ENCODE measurements at places on chromosomes 16 and 17.

GRCh38 chr17:16991349-16992009 lies 19.6 kb upstream of the TNFRSF13B start:
- peak; percentile 78 for DNase-seq

DNA sequence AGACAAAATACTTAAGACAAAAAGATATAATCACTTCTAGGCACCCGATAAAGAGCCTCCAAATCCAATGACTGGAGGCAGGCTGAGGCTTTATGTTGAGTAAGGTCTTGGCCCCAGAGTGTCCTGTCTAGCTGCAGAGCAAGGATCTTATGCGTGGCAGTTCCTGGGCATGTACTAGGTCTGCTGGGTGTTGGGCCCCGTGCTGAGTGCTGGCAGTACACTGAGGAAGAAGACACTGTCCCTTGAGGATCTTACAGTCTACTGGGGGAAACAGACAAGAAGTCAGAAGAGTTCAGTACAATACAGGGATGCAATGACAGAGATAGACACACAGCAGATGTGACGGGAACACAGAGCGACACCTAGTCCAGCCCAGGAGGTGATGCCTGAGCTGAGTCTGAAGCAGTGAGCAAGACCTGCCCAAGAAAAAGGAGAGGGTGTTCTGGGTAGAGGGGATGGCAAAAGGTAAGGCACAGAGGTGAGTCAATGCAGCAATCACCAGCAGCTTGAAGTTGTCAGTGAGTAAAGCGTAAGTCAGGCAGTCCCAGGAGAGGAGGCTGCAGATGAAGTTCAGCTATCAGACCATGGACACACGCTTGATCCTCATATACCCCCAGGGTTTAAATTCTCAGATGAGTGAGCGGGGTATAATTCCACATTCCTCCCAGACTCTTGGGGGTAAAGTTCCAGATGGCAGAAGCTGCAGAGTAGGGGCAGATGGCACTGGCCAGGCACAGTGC lies 18.1 kb downstream of the MAP3K14 start:
- DNase-seq: no peak

GRCh38 chr17:16924696-16925440 lies 47.0 kb downstream of the TNFRSF13B start:
- no peak for DNase-seq

DNA sequence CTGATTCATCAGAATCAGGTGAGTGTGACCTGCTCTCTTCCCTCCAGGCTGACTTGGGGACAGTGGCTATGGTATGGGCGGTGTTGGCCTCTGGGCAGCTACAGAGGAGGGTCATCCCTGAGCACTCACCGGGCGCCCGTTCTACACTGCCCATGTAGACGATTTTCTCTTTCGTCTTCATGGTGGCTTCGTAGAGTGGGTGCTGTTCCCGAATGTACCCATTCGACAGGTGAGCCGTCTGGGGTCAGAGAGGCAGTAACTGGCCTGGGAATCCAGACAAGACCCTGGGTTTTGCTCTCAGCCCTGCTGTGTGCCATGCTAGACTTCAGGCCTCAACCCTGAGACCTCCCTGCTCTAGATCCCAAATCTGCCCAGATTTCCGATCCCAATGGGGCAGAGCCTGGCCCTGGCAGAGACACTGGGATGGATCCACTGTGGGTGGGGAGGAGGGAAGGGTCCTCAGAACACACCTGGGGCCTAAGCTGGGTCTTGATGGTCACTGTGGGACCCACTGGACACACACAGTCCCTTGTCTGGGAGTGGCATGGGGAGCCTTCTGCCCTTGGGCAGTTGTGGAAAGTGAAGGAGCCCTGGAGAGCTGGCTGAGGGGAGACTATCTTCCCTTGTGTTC lies 13.2 kb downstream of the USP6 start:
- DNase-seq: no peak

- DNase-seq: no peak
These were observed 10.4 kb downstream of the SLC6A4 start for GRCh38 chr17:30225112-30225511.

GRCh38 chr17:56310782-56311181 lies 157.5 kb downstream of the ANKFN1 start:
- no peak for DNase-seq

- DNase-seq: no peak
These were observed 22.5 kb downstream of the RAB11FIP4 start for GRCh38 chr17:31413874-31414549.

- peak; percentile 38 for DNase-seq
These were observed 874 bp downstream of the CMTM3 start for GRCh38 chr16:66605177-66605978.

- no peak for DNase-seq
These were observed 14.9 kb downstream of the CEP112 start for GRCh38 chr17:66177048-66177447.

- no peak for DNase-seq
These were observed 6.2 kb downstream of the ATP6V0D1 start for GRCh38 chr16:67474551-67475455.

DNA sequence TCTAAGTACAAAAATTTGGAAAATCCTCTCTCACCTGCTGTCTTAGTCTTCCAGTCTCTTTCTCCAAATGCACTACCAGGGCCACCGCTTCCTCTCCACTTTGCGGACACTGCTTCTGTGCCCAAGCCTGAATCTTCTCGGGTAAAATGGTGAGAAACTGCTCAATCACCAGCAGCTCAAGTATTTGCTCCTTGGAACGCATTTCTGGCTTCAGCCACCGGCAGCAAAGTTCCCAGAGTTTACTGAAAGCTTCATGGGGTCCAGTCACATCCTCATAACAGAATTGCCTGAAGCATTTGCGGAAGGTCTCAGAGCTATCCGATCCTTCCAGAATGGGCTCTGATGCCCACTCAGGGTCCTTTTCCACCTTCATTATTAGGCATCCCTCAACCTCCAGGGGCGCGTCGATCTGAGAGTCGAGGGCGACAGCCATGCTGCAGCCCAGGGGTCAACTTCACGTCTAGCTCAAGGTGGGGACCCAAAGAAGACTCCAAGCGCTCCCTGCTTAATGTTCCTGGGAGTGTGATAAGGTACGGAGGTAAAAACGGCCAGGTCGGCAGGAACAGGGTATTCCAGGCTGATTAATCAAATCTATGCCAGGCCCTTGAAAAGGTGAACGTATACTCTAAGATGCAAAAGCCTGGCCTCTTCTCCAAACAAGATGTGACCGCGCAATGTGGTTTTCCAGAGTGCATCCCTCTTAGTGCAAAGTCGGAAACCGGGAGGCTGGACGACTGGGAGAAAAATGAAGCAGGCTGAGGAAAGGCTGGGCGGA lies 763 bp downstream of the ZKSCAN2 start:
- no peak for DNase-seq

DNA sequence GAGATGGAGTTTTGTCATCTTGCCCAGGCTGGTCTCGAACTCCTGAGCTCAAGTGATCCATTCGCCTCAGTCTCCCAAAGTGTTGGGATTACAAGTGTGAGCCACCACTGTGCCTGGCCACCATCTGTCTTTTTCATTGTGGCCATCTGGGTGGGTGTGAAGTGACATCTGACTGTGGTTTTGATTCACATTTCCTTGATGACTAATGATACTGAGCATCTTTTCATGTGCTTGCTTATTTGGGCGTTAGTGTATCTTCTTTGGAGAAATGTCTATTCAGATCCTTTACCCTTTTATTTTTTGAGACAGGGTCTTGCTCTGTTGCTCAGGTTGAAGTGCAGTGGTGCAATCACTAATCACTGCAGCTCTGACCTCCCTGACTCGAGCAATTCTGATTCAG lies 53.9 kb upstream of the ERN1 start:
- DNase-seq: peak; percentile 7

- DNase-seq: no peak
These were observed 28.5 kb downstream of the CLEC3A start for GRCh38 chr16:78050734-78051400.

- no peak for DNase-seq
These were observed 6.0 kb upstream of the CCL1 start for GRCh38 chr17:34368946-34369500.

DNA sequence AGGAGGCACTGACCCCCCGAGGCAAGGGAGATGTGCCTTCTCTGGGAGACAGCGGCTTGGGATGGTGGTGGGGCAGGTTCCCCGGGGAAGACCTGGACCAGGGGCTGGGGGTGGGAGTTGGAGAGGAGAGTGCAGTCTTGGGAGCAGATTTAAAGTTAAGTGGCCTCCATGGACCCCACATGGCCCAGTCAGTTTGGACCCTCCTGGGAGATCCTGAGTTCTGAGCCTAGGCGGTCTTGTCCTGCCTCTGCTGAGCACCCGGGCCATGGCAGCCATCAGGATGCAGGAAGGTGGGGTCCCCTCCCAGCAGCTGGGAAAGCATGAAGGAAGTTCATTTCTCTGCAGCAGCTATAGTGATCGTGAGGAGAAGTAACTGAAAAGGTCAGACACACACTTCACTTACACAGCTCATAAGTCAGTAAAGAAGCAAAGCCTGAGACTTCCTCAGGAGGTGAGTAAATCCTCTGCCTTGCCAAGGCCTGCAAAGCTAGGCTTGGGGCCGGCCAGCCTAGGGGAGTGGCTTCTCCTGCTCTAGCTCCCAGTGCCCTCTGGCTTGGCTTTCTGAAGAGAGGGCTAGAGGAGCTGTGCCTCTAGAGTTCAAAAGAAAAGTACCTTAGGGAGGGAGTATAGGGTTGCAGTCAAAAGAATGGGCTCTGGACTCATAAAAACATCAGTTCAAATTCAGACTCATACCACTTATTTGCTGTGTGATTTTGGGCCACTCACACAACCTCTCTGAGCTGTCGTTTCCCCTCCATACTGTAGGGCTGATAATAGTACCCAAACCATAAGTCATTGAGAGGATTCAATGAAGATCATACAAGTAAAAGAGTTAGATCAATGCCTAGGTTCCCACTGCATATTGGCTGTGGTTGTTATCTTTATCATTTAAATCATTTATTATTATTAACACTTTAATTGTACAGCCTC lies 31.0 kb upstream of the C16orf78 start:
- DNase-seq: no peak

All from stimulated activated CD4-positive, alpha-beta T cell treated with anti-CD3 and anti-CD28 coated beads, Interleukin-4, amount 100 ng/mL, for 48 hours (primary cell).